NCI-H446 treated with DMSO at 0.1 percent for 48 hours (cell line): ENCODE measurements at places on chromosomes 5 and 9.

DNA sequence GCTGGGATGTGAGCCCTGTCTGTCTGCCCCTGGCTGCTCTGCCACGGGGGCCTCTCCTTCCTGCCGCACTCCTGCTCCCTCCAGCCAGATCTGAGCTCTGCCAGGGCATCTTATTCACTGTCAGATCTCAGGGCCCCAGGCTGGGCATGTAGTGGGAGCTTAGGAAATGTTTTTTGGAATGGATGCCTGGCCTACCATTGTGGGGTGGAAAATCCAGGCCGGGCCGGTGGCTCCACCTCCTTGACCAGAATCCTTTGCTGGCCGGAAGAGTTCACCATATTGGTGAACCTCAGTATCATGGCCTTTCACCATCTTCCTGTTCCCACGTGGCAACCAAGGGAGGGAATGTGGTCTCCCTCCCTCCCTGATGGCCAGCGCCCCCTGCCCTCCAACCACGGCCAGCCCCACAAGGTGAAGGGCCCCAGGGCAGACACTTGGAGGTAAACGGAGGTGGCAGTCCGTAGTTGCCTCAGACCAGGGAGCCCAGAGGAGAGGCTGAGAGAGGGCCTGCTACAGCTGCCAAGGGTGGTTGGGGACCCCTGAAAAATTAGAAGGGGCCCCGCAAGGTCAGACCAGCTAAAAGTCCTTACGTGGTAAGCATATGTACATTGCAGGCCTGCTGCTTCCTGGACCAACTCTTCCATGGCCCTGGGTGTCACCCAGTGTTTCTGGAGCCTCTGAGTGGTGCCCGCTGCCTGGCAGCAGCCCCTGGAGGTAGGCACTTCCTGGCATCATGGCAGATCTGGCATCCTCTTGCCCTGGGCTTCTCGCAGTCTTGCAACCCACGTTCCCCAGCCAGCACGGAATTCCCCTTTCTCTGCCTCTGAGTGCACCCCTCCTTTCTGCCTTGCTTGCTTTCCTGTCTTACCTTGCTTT, 153.3 kb downstream of the RGS3 start:
- DNase-seq, result no peak

DNA sequence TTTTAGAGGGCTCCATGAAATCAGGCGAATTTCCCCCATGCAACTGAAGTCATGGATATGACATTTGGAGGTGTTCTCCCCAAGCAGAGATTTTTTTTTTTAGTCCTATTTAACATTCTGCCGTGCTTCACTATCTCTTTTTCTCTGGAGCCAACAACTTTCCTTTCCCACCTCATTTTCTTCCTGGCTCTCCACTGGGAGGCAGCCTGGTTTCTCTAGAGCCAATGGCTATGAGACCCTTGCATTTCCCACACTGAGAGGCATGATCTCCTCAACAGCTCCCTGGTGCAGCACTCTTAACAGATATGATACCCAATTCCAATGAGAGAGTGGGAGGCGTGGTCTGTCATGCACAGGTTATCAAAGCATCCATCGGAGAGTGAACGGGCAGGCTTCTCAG, 310.8 kb downstream of the DRD1 start:
- no peak for DNase-seq

DNA sequence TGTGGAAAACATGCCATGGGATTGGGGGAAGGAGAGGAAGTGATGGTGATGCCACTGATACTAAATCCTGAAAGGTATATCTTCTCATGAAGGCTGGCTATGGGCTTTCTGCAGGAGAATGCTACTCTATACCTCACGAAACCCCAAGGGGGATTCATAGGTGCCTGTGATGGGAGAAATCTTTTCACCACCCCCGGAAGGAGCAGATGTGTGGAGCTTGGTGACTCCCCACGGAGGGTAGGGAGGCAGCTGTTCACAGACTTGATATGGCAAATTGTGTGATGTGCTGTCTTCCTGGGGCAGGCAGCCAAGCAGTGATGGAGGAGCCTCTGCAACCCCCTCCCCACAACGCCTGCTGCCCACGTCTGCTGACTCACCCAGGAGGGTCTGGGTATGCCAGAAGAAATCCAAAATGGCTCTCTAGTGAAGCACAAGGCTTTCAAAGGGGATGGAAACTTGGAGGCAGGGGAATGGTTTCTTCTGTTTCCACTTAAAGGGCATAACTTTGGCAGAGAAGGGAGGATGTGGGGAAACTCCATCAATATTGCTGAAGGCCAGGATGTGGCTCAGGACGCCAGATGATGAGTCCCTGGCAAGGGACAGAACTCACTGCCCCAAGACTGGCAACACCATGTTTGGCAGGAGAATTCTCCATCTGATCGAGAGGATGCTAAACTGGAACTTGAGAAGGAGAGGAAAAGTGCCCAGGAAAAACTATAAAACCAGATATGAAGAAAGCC, 188.3 kb downstream of the GABBR2 start:
- peak; percentile 74 for DNase-seq

- DNase-seq, result no peak
Observed at GRCh38 chr9:105141146-105141975, 103.1 kb upstream of the SLC44A1 start.

DNA sequence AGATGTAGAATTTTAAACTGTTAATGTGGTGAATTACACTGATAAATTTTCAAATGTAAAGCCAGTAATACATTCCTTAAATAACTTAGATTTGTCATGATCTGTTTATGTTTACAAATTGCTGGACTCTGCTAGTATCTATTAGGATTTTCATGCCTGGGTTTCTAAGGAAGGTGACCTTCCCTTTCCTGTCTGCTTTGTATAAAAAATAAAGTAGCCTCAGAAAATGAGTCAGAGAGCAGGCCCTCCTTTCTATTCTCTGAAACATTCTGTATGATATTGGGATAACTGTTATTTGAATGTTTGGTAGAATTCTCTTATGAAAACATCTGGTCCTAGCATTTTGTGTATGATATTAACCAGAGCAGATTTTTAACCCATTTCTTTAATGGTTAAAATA, 255.3 kb downstream of the SYK start:
- DNase-seq, result no peak

DNA sequence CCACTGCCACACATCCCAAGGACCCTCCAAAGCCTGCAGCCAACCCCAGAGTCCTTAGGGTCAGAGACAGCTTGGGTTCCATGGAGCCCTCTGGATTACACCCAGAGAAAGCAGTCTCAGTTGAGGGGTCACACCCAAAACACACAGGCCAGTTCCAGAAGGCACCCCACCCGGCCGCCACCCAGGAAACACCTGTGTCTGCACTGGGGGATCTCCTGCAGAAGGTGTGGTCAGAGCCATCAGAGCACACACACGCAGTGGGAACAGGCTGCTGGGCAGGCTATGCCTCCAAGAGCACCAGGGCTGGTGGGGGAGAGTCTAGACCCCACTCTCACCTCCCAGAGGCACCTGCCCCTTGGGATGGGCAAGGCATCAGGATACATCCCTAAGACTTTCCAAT, 27.3 kb downstream of the NIPAL4 start:
- DNase-seq, result no peak

DNA sequence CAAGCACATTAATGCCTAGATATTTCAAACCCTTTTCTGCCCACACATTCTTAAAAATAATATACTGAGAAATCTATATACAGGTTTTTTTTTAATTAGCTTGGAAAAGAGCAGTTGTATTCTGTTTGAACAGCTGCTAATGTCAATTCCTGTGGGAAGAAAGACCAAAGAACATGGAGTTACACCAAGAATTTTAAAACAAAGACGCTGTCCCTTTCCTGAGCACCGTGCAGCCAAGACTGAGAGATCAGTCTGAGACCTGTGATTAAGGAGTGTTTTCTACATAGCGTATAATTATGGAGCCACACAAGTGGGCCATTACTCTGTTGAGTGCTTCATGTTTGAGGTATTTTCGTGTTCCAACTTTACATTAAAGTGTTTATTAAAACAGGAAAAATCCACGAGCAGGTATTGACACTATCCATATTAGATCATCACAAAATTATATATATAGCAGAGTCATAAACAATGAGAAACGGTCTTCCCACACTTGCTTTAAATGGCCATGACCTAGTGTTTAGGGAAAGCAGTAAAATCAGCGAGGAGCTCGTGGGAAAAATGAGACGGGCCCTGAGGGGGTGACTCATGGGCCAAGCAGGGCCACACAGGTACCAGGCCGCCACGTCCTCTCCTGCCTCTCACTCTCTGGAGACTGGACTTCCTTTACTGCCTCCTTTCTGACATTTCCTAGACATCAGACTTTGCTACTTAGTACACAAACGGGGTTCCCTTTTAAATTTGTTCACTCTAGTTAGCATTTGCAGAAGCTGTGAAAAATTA, 153.1 kb upstream of the OTULINL start:
- DNase-seq, result no peak

DNA sequence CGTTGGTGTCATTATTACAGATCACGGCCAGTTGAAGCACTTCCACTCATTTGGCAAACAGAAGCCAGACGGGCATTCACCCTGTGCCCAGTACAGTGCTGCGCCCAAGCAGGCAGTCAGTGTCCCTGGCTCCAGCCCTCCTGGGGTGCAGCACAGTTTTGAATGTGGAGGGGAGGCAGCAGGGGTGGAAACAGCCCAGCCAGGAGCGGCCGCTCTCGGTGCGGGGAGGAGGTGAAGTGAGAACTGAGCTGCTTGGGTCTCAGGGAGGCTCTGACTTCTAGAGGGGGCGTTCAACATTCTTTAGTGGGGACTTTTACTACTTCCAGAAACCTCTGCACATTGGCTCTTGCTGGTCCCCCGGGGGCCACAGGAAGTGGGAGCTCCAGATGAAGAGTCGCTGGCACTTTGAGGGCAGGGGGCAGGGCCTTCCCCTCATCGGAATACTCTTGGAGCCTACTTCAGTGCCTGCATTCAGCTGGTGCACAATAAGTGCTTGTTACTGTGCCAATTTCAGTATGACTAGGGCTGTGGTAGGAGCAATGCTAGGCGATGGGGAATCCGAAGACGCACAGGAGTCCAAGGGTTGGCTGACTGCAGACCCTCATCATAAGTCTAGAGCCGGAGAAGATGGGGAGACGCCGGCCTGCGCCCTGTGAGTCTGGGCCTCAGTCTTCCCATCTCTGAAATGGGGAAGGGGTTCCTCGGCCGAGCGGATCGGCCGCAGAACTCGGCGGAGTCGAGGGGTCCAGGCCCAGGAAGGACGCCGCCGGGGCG, 492 bp upstream of the NEK6 start:
- no peak for DNase-seq

DNA sequence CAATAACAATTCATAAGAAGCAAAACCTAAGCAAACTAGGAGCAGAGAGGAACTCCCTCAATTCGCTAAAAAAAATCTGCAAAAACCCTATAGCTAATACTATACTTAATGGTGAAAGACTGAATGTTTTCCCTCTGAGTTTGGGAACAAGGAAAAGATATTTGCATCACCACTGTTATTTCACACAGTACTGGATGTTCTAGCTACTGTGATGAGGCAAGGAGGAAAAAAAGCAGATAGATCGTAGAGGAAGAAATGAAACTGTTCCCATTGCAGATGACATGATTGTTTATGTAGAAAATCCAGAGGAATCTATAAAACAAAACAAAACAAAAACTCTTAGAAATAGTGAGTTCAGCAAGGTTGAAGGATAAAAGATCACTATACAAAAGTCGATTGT, 116.7 kb downstream of the PHF2 start:
- DNase-seq, result no peak

GRCh38 chr9:17063535-17064135, 71.2 kb upstream of the CNTLN start:
- peak; percentile 70 for DNase-seq

- no peak for DNase-seq
Observed at GRCh38 chr5:14148890-14149671, 5.9 kb downstream of the TRIO start.

DNA sequence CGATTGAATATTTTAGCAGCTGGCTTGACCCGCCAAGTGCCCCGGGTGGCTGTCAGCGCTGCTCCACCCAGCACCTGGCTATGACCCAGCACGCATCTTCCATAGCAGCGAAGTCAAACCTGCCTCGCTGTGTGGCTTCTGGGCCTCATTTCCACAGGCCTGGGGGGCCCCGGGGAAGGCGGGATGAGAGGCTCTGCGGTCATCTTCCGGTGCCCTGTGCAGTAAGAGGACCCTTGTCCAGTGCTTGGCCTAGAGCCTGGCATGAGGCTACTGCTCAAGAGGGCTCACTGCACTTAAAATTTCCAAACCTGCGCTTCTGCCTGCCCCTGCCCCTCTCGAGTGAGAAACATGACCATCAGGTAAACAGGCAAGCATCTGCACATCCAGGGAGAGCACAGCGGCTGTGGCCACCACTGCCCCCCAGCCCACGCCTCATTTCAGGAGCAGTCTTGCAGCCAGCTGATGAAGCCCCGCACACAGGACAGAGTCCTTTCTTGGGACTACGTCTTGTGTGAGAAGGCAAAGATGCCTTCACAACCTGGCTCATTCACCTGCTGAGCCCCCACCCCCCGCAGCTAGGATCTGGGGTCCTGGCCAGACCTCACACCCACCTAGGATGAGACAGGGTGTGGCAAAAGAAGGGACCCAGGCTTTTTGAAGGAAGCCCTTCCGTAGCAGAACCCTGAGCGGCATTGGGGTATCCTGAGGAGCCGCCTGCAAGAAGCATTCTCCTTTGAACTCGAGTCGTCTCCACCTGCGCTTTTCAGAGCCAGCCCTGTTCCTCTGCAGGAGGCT, 69.5 kb upstream of the UNC5A start:
- no peak for DNase-seq

DNA sequence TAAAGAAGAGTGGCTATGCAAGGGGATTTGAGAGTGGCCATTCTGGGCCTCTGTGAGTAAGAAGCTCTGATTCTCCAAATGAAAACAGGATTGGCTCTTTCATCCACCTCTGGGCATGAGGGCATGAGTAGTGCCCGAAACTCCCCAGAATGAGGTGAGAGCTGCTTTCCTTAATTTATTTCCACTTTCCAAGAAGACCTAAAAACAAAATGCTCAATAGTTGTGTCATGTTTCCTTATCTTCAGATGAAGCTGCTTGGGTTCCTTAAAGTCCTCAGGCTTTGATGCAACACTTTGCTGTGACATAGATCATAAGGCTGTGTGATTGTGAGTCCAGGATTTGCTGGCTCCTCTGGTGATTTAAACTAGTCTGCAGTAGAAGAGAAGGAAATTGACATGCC, 3.1 kb upstream of the ZCCHC10 start:
- no peak for DNase-seq

GRCh38 chr5:69074664-69075521, 18.9 kb upstream of the SLC30A5 start:
- DNase-seq, result no peak

DNA sequence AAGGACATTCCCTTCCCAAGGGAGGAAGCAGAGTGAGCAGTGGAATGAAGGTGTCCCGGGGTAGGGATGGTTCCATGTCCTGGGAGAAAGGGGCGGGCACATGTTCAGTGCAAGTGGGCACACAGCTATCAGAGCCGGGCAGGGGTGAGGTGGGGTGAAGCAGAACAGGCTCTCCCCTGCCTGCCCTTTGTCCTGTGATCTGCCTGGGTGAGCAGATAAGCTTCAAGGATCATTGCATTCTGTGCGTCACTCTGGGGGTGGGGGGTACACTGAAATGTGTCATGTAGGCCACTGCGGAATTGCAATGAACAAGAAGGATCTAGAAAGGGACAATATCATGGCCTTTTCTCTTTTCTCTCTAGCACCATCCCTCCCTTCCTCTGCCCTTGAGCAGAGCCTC, 61.7 kb upstream of the SHB start:
- no peak for DNase-seq

GRCh38 chr5:42951293-42951840, 88.8 kb downstream of the ANXA2R start:
- DNase-seq, result no peak
